Activated CD4-positive, alpha-beta T cell treated with anti-CD3 and anti-CD28 coated beads for 24 hours (primary cell): ENCODE measurements at places on chromosomes 3 and 15.

- DNase-seq, result no peak
Observed at GRCh38 chr3:77606372-77606771, 566.5 kb downstream of the ROBO2 start.

DNA sequence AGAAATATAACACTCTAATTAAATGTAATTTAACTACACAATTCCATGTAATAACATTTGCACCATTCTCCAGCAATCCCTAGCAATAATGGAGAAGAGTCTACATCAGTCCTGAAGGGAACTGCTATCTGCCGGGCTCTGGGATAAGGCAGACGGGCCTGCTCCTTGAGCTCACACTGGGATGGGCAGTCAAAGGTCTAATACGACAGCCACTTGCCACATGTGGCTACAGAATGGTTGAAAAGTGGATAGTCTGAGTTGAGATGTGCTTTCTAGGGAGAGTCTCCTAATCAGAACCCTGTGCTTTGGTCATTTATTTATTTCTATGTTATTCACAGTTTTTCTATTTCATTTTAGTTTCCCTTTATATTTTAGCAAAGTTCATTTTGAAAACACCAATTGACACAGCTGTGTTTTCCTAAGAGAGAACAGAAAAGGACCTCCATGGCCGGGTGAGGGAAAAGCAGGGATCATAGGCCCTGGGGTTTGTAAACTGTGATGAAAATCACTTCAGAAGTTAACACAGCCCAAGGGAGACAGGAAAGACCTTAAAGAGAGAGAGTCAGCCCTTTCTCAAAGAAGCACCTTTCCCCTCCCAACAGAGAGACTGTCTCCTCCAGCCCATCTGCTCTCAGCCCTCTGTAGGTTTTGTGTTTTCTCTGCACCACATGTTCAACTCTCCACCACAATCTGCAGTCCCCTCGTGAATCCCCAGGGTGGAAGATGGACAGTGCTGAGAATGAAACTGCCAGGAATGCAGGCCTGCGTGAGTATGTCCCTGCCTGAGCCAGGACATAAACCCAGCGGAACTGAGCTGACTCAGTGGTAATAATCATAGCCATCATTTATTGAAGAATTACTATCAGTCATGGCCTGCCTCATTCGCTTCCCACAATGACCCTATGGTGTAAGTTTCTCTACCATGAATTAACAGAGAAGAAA is 11.6 kb downstream of the FSIP1 start:
- no peak for DNase-seq

- DNase-seq, result no peak
Observed at GRCh38 chr15:76011627-76012551, at the start of gene NRG4. Gene NRG4, minus strand, starts transcription at chr15:76012424. Its CDS starts 1,194 bp downstream, at chr15:76011230.

- no peak for DNase-seq
Observed at GRCh38 chr15:101064795-101065569, 145.8 kb downstream of the LRRK1 start.

- DNase-seq, result no peak
Observed at GRCh38 chr15:44801364-44801763, 65.0 kb downstream of the TRIM69 start.

DNA sequence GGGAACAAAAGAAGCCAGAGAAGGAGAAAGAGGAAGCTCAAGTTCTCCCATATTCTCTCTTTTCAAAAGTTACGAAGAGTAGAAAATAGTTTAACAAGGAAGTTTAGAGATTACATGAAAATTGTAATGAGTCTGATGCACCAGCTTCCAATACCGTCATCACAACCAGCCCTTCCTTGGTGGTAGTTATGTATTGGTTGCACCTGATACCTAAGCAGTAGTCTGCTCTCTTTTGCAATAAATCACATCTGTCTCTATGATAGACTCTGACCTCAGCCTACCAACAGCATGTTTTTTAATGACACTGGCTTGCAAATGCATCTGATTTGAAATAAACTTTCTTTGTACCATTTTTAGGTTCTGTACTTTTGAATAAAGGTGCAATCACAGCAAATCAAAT is 575.8 kb downstream of the FHIT start:
- no peak for DNase-seq
